ENCODE measurements at places on chromosomes 12 and 14.
A peak's percentile ranks its signal among the peaks of the same experiment; 100 is the strongest.

GRCh38 chr14:63470962-63471793 lies 72.0 kb downstream of the PPP2R5E start:
- peak; percentile 26 for DNase-seq

- DNase-seq: no peak
Measured at GRCh38 chr12:119068129-119068856, 87.0 kb downstream of the SRRM4 start.

- no peak for DNase-seq
Measured at GRCh38 chr12:58302487-58303011, 361.2 kb downstream of the ATP23 start.

GRCh38 chr12:111201036-111201435 lies 167.9 kb downstream of the PHETA1 start:
- no peak for DNase-seq

GRCh38 chr14:77066578-77067172 lies 31.4 kb upstream of the CIPC start:
- no peak for DNase-seq

GRCh38 chr12:106551410-106551809 lies 31.4 kb upstream of the RFX4 start:
- no peak for DNase-seq
